Stimulated activated CD8-positive, alpha-beta memory T cell treated with anti-CD3 and anti-CD28 coated beads, Interleukin-2, amount 100 ng/mL, for 48 hours (primary cell): ENCODE measurements at places on chromosomes 3 and 15.

- no peak for DNase-seq
Observed at GRCh38 chr3:33287672-33288282, 10.5 kb downstream of the FBXL2 start.

GRCh38 chr3:9101286-9101685 lies 138.0 kb upstream of the RAD18 start:
- no peak for DNase-seq

- DNase-seq, result no peak
Observed at GRCh38 chr3:43995547-43996378, 245.9 kb upstream of the TOPAZ1 start.

DNA sequence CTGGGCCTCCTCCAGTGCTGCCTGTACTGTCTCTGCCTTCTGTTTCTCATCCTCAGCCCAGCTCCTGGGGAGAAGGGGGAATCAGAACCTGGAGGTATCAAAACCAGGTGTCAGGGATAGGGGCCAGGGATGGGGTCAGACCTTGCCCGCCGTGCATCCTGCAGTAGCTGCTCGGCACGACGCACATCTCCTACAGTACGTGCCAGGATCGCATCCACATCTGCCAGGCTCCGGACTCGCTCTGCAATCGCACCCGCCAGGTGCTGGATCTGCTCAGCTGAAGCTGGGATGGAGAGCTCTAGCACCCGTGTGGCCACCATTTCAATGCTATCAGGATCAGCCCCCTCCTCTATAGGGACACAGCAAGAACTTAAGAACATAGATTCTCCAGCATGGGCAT lies 1.4 kb upstream of the USP19 start:
- DNase-seq, result no peak

DNA sequence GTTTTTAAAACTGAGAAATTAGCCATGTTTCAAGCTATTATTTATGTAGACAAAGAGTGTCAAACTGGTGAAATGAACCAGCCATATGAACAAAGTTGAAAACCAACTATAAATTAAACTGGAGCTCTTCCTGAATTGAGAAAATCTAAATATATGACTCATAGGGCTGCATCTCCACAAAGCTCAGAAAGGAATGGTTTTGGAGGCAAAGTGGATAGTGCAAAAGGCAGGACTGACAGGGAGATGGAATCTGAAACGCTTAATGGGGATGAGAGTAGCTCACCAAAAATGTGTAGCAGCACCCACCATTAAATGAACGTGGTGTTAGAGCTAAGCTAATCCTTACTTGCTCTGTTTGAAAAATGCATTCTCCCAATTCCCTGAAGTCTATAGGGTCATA lies 1066.0 kb downstream of the AGBL1 start:
- no peak for DNase-seq

GRCh38 chr15:29134641-29135308 lies 134.8 kb downstream of the NSMCE3 start:
- no peak for DNase-seq

DNA sequence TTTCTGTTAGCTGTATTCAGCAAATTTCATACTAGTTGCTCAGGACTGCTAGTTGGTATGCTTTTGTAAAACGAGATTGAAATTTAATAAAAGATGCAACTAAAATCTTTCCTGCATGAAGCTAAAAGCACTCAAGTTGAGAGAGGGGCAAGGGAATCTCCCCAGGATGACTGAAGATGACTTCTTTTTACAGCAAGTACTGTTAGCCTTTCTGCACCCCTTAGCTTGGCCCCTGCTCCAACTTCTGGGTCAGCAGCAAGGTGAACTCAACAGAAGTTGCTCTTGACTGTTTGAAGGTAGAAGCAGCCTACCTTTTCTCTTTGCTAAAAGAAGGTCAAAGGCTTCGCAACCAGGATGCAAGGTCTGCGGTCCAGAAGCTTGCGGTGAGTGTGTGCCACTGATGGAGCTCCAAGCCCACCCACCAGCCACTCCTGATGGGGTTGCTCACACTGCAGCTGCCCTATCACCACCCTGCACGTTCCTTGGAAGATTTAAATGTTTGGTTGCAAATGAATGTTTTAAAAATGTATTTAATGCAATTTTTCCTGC lies 32.5 kb downstream of the NME9 start:
- DNase-seq, result no peak

GRCh38 chr3:53506110-53506762 lies 11.8 kb downstream of the CACNA1D start:
- DNase-seq, result no peak

DNA sequence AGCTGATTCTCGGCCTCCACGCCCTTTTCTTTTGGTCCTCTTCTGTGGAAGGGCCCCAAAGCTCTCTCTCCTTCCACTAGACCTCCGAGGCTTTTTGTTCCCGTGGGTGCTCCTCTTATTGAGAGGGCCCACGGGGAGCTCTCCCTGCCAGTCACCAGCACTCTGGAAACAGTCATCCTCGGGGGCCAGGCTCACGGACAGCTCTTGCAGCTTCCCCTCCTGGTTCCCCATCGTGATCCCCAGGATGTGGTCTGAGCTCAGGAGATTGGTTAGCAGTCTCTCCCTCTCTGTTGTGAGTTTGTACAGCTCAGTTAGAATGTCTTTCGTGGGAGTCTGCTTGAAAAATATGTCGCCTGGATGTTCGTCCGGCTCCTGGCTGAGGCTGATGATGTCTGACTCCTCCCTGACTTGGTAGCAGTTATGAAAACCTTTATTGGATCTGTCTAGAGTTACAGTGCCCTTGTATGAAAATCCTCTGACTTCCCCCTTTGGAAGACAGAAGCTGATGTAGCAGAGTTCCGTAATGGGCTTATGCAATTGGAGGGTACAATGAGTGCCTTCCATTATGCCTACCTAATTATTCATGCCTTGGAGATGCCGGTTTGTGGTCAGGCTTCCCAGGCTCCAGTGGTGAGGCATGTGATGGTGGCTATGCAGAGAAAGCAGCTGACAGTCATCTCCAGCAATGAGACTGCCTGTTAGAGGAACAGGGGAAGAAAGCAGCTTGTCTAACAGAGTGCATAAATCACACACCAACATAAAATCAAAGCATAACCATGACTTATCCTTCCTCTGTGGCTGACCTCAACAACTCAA lies 40.0 kb downstream of the FMN1 start:
- no peak for DNase-seq

- DNase-seq, result no peak
Observed at GRCh38 chr3:56900801-56901200, 99.1 kb upstream of the ARHGEF3 start.

DNA sequence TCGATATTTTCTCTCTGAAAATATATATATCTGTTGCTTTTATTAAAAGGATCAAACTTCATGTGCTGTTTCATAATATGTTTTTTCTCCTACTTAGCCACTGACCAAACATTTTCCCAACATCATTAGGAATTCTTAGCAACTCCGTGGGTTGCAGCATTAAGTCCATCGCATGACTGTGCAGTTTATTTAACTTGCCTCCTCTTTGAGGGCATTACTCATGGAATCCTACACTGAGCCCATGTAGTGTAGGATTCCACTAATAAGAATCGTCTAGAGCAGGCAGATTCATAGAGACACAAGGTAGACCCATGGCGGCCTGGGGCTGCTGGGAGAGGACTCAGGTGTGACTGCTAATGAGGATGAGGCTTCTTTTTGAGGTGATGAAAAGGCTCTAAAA lies 49.3 kb downstream of the CMTM6 start:
- no peak for DNase-seq

DNA sequence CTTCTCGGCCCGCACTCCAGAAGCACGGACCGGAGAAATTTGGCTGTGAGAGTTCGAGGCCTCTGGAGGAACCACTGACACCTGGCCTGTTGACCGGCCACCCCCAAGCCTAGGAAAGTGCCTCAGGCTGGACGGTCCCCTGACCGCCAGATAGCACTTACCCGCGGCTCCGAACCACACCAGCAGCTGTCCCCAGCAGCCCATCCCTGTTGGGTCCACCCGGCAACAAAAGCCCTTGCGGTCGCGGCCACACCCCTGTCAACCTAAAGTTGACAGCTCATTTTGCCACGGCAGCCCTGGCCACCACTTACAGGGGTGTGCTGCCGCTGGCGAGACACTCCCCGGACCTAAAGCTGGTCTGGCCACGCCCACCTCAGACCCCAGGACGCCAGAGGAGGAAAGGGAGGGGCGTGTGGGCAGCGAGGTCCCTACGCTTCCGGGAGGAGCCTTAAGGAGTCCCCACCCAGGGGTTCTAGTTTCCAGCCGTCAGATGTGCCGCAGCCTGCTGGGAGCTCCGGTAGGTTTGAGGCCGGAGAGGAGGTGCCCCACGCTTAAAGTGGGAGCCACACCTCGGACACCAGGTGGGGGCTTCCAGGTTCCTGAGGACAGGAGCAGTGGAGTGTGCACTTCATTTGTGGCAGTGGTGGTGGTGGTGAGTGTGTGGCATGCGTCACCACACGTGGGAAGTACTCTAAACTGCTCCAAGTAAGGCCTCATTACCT lies at the start of gene LTK:
LTK (minus strand) TSS at position 322 of the 722 bp plus-strand sequence; CDS start at position 204, 118 bp downstream.
- DNase-seq, result no peak

- no peak for DNase-seq
Observed at GRCh38 chr3:53051929-53052328, 6.1 kb upstream of the SFMBT1 start.

DNA sequence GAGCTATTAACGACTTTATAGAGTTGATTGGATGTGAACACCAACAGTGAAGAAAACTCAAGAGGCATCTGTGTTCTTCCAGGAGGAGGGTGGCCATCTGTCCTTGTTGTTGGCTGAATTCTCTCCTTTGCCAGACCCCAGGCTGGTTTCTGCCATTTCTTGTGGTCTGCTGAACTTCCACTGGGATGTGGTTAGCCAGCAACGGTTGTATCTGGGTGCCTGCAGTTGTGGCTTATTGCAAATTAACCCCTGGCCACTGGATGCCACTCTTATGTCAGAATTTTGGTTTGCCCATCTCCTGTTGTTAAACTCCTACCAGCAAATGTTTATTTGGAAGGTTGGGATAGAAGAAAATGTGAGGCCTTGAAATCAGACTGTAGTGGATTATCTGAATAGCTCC lies 163.6 kb upstream of the TBC1D5 start:
- no peak for DNase-seq

DNA sequence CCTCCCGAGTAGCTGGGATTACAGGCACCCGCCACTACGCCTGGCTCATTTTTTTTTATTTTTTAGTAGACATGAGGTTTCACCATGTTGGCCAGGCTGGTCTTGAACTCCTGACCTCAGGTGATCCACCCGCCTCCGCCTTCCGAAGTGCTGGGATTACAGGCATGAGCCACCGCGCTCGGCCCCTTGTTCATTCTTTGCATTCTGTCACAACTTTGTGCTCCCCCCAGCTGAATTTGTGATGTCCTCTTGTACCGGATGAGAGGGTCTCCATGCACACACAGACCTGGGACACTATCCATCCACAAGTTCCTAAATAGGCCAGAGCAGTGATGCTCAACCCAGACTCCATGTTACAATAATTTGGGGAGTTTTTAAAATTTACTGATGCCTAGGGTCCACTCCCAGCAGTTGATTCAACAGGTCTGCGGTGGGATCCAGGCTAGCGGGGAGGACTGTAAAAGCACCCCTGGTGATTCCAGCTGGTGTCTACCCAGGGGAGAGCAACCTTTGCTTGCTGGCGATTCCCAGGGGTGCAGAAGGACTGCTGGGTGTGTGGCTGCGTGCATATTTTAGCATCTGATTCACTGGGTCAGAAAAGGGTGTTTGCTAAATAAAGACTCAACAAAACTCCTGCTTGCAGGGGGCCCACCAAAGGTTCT lies 1.0 kb downstream of the RASSF1 start:
- no peak for DNase-seq

- no peak for DNase-seq
Observed at GRCh38 chr15:61030451-61030850, 198.7 kb downstream of the RORA start.

- DNase-seq, result no peak
Observed at GRCh38 chr15:64246364-64247189, 83.8 kb upstream of the PPIB start.

GRCh38 chr3:70990185-70990584 lies 593.3 kb downstream of the FOXP1 start:
- no peak for DNase-seq

DNA sequence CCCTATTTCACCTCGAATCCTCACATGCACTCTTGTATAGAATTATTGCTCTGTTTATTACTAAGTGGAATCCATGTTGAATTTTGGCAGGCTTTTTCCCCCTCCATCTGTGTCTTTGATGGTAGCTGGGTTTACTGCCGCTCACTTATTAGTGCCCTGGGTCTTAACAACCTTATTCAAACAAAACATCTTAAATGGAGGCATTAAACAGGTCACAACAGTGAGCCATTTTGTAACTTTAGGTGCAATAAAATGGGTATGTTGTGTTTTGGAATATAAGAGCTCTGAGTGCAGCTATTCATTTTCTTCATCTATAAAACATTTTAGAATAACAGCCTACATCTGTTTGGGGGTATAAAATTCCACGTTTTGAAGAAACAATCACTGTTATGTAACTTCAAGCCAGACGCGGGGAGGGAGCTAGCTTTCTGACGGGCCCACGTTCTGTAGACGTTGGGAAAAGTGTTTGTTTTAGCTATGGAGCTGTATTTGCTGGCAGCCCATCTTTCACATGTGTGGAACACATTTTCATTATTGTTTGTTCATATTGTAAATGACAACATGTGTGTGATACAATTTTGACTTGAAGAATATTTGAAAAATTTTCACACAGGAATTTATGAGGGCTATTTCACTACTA lies 122.0 kb downstream of the SLC25A26 start:
- no peak for DNase-seq

- no peak for DNase-seq
Observed at GRCh38 chr15:23913081-23913480, 226.0 kb upstream of the NDN start.

DNA sequence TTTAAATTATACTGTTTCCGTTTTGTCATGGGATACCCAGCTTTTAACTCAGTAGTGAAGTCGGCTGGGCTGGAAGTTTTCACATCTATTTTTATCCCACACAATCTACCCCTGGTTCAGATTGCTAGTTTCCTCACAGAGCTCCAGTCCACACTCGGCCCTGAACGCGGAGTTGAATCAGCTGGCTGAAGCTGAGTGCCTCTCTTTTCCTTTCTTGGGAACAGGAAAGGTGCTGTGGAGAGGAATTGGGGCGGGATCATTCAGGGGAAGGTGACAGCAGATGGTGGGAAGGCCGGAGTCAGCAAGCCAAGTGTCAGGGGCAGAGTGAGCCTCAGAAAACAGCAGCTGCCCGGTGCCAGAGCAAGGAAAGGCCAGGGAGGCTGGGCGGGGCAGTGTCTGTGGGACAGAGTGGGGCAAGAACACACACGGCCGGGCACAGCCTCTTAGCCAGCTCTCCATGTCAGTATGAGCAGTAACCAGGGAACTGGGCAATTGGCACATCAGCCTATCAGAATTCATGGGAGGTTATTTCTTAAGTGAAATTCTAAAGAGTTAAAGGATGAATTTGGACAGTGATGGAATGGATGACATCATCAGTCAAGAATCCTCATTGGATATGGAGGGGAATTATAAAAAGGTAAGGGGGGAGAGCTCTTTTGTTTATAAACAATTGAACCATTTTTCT lies 135.7 kb upstream of the IL12A start:
- no peak for DNase-seq

GRCh38 chr3:66812136-66812535 lies 186.0 kb upstream of the KBTBD8 start:
- DNase-seq, result no peak

DNA sequence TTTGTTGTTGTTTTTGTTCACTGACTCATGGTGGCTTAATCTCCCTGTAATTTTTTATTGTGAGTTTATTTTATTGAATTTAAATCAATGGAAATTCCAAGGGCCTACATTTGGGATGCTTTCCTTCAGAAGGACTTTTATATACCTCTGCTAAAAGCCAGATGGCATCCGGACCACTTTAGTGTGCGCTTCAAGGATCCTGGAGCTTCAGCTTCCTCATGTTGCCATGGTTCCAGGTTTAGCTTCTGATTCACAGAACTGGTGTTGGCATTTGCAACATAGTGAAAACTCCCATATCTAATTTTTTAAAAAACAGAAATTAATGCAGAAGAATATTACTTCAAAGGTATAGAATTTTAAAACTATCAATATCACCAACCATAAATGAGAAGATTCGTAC lies 8.5 kb upstream of the HACD2 start:
- DNase-seq, result no peak
